ENCODE measurements at places on chromosomes 1 and 21. TPM values are rescaled to one million over a fixed set of nuclear protein-coding genes. Genes with fewer than 3 reads are reported as not detected.

KRTAP10-1 gene
- total RNA-seq = not detected

TTC22 gene
- total RNA-seq = not detected

CDC7 gene
- total RNA-seq = 9.5 TPM

GPR153 gene
- 0.73 TPM for total RNA-seq

TACSTD2 gene
- total RNA-seq = 10.3 TPM
